ENCODE measurements at places on chromosomes 13 and 19.

GRCh38 chr13:81671064-81671463 lies 1330.1 kb upstream of the SPRY2 start:
- no peak for ATAC-seq

DNA sequence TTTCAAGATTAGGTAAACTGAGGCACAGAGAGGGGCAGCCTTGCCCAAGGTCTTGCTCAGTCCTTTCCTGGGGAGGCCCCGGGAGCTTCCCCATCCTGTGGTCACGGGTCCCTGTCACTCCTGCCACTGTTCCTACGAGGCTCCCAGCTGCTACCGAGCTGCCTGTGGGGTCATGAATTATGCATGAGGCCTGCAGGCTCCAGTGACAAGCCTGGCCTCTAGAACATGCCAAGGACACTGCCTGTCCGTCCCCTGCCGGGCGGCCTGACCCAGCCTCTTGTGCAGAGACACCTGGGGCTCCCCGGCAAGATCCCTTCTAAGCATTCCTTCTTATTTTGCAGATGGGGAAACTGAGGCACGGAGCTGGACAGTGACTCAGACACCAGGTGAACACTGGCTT lies 2.7 kb downstream of the FCHO1 start:
- ATAC-seq = peak; percentile 64

DNA sequence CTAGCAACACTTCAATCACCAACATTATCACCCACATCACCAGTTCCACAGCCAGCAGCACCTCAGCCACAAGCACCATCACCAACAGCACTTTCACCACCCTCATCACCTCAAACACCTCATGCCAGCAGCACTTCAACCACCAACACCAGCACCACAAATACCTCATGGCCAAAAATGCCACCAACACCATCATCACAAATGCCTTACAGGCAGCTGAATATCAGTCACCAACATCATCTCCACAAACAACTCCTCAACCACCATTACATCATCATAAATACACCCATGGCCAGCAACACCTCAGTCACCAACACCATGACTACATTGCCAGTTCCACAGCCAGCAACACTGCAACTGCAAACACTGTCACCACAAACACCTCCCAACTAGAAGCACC lies 10.4 kb downstream of the FCER2 start:
- ATAC-seq = no peak

DNA sequence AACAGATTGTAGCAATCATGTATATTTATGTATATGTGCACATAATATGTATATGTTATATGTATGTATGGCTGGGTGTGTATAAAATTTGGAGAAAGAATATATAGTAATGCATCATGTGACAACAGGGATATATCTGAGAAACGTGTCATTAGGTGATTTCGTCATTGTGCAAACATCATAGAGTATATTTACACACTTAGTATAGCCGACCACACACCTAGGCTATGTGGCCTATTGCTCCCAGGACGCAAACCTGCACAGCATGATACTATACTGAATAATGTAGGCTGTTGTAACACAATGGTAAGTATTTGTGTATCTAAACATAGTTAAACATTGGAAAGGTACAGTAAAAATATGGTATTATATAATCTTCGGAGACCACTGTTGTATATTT lies 43.8 kb downstream of the ESD start:
- no peak for ATAC-seq

DNA sequence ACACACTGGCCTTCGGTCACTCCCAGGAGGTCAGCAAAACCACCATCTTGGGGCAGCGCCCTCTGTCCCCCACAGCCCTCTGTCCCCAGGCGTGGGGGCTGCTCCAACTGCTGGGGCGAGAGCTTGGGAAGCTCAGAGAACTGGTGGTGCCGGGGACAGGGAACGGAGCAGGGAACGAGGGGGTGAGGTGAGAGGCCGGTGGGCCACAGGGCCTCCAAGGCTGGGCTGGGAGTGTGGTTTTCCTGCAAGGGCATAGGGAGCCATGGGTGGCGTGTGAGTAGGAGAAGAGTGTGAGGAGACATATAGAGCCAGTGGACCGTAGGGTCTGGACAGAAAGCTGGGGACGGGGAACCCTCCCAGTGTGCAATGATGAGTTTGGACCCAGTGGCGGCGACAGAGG lies 34.1 kb downstream of the F2RL3 start:
- no peak for ATAC-seq

GRCh38 chr19:49420227-49420626 lies 3.0 kb downstream of the PTH2 start:
- ATAC-seq = no peak

GRCh38 chr19:1745589-1746031 lies 7.7 kb upstream of the ONECUT3 start:
- ATAC-seq = no peak

GRCh38 chr19:48654299-48655059 lies 8.5 kb upstream of the CA11 start:
- ATAC-seq = peak; percentile 29

- ATAC-seq = no peak
Observed at GRCh38 chr19:13884726-13885591, 8.0 kb downstream of the NANOS3 start.

GRCh38 chr13:26425443-26426358 lies 131.8 kb upstream of the WASF3 start:
- ATAC-seq = no peak

DNA sequence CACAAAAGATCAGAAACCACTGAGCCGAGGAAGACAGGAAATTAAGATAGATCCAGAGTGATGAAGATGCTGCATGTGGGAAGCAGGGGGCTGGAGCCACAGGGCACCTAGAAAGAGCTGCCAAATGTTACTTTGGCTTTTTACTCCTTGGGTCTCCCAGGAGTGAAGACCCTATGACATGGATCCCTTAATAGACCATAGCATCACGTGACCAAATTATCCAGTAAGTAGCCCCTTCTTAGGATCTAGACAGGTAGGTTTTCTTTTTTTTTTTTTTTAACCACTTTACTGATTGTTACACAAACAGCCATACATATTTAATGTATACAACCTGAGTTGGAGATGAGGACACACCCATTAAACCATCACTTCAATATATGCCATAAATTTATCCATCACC lies 183.9 kb upstream of the SOX21 start:
- ATAC-seq = no peak

- no peak for ATAC-seq
Observed at GRCh38 chr19:56103027-56103614, 18.0 kb downstream of the ZNF787 start.

GRCh38 chr13:20161275-20161950 lies 561 bp upstream of the GJA3 start:
- peak; percentile 16 for ATAC-seq

GRCh38 chr13:23427881-23428528 lies 5.5 kb downstream of the SACS start:
- no peak for ATAC-seq

GRCh38 chr19:916645-917322 lies 349 bp upstream of the KISS1R start:
- ATAC-seq = no peak

DNA sequence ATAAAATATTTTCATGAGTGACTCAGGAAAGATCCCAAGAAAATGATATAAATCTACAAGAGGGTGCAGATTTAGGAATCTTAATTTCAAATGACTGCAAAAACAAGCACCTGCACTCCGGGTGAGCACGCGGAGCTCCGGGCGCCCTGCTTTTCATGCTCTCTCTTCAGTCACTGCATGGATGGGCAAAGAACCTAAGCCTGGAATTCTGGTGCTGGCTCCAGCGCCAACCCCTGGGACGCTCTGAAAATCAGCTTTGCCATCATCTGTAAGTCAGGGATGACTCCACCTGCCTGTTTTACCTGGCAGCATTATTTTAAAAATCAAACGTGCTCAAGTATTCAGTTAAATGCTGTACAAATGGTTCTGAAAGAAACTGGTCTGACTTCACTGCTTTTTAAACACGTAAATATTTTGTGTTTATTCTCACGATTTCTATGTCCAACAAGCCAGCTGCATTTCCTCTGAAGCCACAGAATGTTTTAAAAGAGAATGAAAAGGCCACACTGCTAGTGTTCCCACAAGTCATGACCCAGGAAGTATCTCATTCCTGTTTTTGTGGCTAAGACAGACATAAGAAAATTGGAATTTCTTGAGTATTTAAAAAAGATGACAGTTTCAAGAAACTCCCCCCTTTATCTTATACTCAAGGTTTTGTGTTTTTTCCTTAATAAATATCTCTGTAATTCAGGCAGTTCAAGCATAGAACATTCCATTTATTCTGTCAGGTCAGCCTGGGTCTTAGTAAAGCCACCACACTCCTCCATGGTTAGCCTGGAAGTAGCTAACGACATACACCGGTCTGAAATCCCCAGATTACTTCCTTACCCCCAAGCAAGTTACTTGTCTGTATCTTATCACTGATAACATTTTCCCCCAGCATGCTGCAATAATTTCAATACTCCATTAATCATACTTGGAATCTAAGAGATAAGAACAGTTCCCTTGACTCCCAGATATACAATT lies 81.1 kb downstream of the COL4A1 start:
- ATAC-seq = no peak

All from motor neuron (in vitro differentiated cells).